HuH-7 (cell line): ENCODE measurements at places on chromosomes 7 and 10.

GRCh38 chr7:110595694-110596093 is 495.2 kb upstream of the LRRN3 start:
- no peak for DNase-seq

GRCh38 chr7:2650451-2650850 is 18.7 kb downstream of the TTYH3 start:
- DNase-seq: no peak

DNA sequence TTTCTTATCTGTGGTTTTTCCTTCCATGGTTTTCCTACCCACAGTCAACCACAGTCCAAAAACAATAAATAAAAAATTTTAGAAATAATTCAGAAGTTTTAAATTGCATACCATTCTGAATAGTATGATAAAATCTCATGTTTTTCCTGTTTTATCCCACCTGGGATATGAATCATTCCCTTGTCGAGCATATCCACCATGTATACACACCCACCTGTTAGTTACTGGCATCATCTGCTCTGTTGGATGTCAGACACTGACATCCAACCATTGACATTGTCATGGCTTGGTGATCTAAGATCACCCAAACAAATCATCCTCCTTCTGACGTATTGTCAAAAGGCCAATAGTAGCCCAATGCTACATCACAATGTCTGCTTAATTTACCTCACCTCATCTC is 749.8 kb downstream of the TNS3 start:
- DNase-seq: no peak

GRCh38 chr7:90850066-90850465 is 253.9 kb downstream of the CDK14 start:
- DNase-seq: no peak

- no peak for DNase-seq
Measured at GRCh38 chr10:20712774-20713173, 184.3 kb downstream of the NEBL start.

GRCh38 chr7:133885213-133885612 is 241.9 kb upstream of the LRGUK start:
- DNase-seq: no peak

- no peak for DNase-seq
Measured at GRCh38 chr7:106358103-106358663, 73.4 kb upstream of the NAMPT start.

DNA sequence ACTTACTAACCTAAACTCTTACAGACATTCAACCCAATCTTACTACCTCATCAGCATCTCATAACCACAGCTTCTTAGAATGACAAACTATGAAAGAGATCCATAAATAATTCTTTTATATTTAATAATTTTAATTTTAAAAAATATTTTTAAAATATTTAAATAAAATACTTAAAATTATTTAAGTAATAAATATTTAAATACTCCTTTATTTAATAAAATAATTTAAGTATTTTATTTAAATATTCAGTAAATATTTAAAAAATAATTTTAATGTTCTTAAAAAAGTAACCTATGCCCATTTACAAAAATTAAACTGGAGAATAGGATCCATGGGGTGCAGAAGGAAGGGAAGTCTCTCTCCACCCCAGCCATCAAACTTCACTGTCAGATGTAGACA is 627.3 kb upstream of the MGMT start:
- DNase-seq: no peak

DNA sequence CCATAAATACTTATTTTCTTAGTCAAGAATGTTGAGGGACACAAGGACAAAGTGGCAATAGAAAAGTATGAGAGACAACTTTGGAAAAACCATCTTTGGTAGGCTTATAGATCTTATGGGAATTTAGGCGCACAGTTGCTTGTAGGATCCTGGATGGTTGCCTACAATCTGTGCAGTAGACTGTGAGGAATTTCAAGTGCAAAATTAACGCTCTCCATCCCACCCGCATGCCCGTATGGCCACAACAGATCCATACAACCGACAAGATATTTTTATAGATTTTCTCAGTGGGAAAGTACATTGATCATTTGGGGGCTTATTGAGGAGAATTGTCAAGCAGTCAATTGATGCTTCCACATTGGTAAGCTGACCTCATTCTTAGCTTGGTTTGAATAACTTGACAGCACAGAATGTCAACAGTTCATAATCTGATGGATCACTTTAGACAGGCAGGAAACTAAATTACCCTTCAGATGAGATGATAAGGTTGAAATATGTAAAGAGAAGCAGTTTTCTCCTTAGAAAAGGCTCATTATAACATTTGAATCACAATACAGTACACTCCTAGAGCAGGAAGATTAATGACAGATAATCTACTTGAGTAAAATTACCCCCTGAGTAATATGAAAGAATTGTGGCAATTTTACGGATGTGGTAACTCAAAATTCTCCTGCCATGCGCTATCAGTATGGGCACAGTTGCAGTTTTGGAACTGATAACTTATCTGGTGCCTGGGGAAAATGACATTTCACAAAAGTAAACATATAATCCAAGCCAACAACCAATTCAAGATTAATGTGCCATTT is 479.7 kb downstream of the KIF20B start:
- no peak for DNase-seq

- no peak for DNase-seq
Measured at GRCh38 chr7:92737706-92738105, 98.7 kb downstream of the CDK6 start.

GRCh38 chr7:72223351-72223750 is 188.8 kb downstream of the CALN1 start:
- DNase-seq: no peak

DNA sequence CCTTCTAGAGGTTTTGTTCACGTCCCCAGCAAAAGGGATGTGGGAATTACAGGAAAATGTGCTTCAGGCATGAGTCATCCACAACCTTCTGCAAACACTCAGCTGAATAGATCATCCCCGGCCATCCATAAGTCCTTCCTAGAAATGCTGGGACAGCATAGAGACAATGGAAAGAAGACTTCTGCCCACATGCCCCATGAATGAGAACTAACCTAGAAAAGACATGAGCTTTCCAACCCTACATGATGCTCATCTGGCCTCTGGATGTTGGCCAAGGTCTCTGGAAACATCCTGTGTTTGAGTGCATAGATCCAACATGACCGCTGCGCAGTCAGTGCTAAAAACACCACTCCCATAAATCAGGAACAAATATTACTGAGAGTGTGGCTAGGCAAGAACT is 277.5 kb downstream of the PLXNA4 start:
- DNase-seq: no peak

DNA sequence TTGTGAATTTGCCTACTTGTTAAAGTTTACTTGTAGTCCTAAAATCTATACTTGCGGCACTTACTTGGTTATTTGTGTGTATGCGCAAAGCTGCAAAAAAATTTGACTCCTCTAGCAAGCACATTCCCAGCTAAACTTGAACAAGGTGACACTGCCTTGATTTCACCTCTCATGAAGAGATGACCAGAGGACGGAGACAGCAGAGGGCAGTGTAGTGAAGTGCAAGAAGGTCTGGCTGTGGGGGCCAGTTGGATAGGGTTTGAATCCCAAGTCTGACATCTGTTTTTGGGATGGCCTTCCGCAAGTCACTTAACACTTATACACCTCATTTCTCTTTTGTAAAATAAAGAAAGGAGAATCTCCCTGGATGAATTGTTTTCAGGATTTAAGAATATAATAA is 15.7 kb downstream of the SLK start:
- DNase-seq: peak; percentile 31

DNA sequence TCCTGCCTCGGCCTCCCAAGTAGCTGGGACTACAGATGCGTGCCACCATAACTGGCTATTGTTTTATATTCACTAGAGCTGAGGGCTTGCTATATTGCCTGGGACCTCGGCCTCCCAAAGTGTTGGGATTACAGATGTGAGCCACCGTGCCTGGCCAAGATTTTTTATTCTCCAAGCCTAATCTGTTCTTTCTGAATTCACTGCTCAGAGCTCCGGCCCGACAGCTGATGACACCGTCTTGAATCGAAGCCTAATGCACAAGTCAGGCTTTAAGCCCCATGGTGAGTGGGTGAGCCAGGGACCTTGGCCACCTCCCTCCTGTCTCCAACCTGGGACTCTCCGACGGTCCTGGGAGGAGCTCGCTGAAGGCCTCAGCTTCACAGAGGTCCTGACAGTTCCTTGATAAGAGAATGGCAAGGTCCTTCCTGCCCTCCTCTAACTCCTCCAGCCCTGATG is 338.9 kb downstream of the WDR37 start:
- no peak for DNase-seq

- peak; percentile 57 for DNase-seq
Measured at GRCh38 chr10:101693978-101694673, 844 bp downstream of the FBXW4 start.

DNA sequence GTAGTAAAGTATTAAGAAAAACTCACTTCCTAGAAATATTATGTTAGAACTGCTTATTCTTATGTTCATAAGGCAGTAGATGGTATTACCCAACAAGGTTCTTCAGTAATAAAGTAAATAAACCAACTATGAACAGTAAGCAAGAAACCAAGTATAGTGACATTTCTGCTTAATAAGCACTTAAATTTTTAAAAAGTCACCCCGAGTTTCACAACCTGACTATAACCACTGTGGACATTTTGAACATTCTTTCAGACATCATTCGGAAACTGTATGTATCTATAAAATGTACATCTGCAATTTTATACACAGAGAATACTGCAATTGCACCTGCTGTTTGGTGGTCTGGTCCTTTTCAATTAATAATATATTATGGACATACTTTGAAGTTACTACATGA is 1073.6 kb downstream of the XPNPEP1 start:
- DNase-seq: no peak

DNA sequence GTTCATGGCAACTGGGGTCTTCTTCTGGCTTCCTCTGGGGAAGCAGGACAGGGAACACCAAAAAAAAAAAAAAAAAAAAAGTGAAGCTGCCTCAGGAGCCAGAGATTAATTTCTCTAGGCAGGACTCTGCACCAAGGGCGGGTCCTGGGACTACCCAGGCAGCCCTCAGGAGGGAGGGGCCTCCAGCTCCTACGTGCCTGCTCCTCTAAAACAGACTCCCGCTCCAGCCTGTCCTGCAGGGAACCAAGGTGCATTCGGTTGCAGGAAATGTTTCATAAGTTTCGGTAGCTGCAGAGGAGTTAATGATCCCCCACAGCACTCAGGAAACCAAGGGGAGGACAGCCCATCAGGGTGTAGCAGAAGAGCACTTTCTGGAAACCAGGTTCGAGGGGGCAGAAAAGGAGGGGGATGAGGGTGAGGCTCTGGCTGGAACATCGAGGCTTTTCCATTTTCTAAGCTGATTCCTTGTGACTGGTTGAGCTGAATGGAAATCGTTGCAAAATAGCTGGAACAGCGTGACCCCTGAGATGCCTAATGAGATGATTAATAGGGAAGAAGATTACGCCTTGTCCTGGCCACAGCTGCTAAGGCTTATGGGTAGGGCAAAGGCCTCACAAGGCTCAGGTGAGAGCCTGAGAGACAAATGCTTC is 84.2 kb downstream of the STRA8 start:
- no peak for DNase-seq

DNA sequence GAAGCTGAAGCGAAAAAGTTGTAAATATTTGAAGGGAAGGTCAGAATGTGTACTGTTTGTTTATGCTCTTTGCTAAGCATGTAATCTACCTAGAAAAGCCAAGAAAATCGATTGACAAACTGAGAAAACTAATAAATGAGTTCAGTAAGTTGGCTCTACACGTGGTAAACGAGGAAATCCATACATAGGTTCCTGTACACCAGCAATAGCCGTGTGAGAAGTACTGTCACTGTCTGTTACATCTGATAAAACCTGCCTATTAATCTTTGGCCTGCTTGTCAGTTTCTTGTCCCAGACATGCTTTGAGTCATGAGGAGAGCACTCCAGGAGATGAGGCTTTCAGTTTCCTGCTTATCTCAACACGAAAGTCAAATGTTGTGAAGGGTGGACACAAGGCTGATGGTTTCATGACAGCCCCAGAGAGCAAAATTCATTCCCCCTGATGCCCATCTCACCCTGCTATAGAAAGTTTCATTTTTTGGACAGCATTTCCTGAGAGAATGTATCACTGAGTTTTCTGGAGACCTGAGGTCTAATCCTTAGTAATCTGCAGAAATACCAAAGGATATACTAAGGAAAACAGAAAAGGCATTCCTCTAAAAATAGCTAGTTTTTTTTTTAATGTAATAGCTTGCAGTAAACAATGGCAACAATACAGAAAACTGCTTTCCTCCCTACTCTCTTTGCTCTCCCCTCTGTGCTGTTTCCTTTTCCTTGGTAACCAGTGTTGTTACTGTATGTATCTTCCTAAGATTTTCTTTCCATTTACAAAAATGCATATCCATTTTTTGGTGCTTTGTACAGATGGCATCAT is 18.8 kb downstream of the BMPR1A start:
- DNase-seq: peak; percentile 20

DNA sequence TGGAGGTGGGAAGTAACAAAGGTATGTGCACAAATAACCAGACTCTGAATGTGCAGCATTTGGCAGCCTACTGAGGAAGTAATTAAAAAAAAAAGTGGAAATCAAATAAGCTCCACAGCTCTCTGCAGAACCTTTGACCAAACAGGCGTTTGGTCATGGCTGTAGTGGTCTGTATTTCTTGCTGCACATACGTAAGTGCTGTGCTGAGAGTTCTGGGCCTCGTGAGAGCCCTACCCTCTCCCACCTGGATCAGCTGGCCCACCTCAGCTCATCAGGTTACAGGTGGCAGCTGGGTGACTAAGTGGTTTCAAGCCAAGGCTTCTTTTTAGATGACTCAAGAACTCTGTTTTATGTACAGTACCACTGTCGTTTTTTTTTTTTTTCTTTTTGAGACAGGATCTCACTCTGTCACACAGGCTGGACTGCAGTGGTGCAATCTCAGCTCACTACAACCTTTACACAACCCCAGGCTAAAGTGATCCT is 178.2 kb upstream of the KLF6 start:
- DNase-seq: no peak

DNA sequence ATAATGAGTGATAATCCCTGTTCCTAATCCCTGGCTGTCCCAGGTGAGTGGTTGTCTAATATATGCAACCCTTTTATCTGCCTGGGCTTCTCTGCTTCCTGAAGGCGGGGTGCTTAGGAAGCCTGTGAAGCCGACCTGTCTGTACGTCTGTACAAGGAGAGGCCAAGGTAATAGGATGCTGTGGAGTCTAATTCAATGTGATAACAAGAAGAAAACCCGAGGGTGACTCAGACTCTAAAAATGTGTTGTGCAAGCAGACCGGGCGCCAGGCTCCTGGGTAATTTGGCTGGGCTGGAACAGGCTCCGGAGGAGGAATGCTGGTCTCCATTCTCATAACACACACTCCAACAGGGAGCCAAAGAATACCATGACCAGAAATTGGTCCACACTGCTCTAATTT is 43.6 kb downstream of the THNSL1 start:
- DNase-seq: peak; percentile 61

GRCh38 chr7:80047032-80047431 is 87.6 kb upstream of the GNAI1 start:
- no peak for DNase-seq

GRCh38 chr10:29761916-29762315 is 127.1 kb upstream of the SVIL start:
- DNase-seq: no peak
